SK-N-SH (cell line): ENCODE measurements at places on chromosomes 3 and 15. TPM values are rescaled to one million over a fixed set of nuclear protein-coding genes. Genes with fewer than 3 reads are reported as not detected.

ACKR4 gene
- polyA plus RNA-seq = 0.10 and 0.37 TPM in 2 replicates

GRCh38 chr3:170414202-170414663 is 4.4 kb upstream of the CLDN11 start:
- H3K36me3 ChIP-seq = no peaks in the 10 kb centered on the region
- peak overlapping the region; percentile 18; the same call in 1 of the 2 replicates for H3K4me3 ChIP-seq
- peaks cover 6% of the 10 kb centered on the region; the same call in 1 of the 2 replicates for H3K4me1 ChIP-seq
- H3K27ac ChIP-seq = no peak overlapping the region; the same call in 1 of the 2 replicates
- H3K27me3 ChIP-seq = no peaks in the 10 kb centered on the region
- peak; percentile 71 for DNase-seq

- no peaks in the 10 kb centered on the region; the same call in 1 of the 2 replicates for H3K4me1 ChIP-seq
- DNase-seq = no peak
- no peak overlapping the region for H3K27ac ChIP-seq
- no peaks in the 10 kb centered on the region for H3K36me3 ChIP-seq
- no peak overlapping the region for H3K4me3 ChIP-seq
- no peaks in the 10 kb centered on the region for H3K27me3 ChIP-seq
Observed at GRCh38 chr15:77597804-77598453, 34.8 kb downstream of the LINGO1 start.

STRIT1 gene
- polyA plus RNA-seq = not detected in 2 replicates

GRCh38 chr15:67107014-67107812 is 41.8 kb downstream of the SMAD3 start:
- H3K27me3 ChIP-seq = no peaks in the 10 kb centered on the region
- peaks cover 29% of the 10 kb centered on the region for H3K4me1 ChIP-seq
- no peaks in the 10 kb centered on the region for H3K36me3 ChIP-seq
- H3K4me3 ChIP-seq = 0 out of 2 replicates have a peak overlapping the region, but pooled peaks have one; percentile 24

DNA sequence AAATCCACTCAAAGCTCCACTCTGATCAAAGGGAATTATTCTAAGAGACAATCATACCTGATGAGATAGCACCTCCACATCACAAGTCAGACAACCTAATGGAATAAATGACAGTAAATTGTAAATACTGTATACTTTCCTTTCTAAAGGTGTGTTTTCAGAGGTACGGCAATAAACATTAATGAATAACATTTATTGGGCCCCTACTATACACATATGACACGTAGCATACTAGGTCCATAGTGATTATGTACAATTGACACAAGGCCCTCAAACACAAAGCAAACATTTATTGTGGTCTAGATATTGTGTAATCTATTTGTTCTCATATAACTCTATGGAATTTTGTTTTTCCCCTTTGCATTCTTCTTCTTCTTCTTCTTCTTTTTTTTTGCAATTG is 429.8 kb downstream of the FOXP1 start:
- DNase-seq = no peak
- H3K4me1 ChIP-seq = no peaks in the 10 kb centered on the region
- no peaks in the 10 kb centered on the region for H3K27me3 ChIP-seq
- H3K4me3 ChIP-seq = no peak overlapping the region

DNASE1L3 gene
- not detected in 2 replicates for polyA plus RNA-seq
